Esophagus squamous epithelium (tissue), 5 donors: ENCODE measurements at places on chromosomes 6 and 20.

DNA sequence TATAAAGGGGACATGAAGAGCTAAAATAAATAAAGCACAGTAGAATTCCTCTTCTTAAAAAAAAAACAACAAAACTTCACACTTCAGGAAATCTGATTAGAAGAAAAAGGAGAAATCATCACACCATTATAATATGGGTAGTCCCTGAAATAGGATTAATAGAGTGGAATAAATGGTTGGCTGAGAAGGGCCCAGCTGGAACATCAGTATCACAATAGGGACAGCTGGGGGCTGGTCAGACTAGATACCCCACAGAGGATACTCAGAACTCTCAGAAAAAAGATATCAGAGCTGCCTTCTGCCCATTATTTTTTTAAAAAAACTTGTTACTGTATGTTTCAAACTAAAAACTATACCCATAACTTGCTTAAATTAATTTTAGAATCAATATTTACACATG, 75.2 kb downstream of the DST start:
- no peak for DNase-seq

DNA sequence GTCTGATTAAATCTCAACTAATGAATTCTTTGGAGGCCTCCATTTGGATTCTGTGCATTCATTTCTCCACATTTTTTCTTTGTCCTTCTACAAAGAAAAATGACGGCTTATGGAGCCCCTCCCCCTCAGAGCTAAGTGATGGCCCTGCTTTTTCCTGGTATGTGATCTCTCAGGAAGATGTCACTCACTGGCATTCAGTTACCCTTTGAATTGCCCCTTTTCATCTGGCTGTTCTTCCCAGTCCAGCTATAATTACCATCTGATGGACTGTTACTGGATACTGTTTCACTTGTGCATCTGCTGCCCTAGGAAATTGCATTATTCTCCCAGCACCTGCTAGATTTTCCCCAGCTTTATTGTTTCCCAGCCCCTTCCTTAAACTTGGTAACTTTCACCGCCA, 151.9 kb downstream of the CFAP61 start:
- DNase-seq, result no peak

GRCh38 chr6:45326698-45327417, 1.3 kb upstream of the RUNX2 start:
- no peak for DNase-seq

DNA sequence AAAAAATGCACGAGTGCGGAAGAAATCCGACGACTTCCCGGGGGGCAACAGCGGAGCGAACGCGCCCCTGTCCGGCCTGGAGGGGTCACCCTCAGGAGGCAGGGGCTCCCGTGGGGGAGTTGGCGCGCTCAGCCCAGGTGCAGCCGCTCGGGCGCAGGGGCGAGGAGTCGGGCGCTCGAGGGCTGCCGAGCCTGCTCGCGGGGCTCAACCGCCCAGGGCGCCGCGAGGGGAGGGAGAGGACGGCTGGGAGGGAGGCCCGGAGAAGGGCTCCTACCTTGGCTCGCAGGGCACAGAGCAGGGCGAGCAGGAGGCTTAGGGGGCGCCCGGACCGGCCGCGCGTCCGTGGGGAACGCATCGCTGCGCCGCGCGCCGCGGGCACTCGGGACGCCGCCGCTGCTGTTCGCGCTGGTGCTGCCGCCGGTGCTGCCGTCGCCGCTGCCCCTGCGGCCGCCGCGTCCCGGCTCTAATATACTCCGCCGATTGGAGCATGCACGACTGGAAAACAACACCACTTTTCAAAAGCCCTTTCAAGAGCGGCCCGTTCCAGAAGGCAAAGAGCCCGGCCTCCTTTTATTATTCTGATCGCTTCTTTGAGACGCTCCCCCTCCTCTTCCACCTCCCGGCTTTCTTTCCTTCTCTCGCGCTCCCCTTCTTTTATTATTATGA, 490 bp downstream of the JAG1 start:
- no peak for DNase-seq

GRCh38 chr6:17149571-17149970, 47.7 kb downstream of the STMND1 start:
- DNase-seq, result no peak

DNA sequence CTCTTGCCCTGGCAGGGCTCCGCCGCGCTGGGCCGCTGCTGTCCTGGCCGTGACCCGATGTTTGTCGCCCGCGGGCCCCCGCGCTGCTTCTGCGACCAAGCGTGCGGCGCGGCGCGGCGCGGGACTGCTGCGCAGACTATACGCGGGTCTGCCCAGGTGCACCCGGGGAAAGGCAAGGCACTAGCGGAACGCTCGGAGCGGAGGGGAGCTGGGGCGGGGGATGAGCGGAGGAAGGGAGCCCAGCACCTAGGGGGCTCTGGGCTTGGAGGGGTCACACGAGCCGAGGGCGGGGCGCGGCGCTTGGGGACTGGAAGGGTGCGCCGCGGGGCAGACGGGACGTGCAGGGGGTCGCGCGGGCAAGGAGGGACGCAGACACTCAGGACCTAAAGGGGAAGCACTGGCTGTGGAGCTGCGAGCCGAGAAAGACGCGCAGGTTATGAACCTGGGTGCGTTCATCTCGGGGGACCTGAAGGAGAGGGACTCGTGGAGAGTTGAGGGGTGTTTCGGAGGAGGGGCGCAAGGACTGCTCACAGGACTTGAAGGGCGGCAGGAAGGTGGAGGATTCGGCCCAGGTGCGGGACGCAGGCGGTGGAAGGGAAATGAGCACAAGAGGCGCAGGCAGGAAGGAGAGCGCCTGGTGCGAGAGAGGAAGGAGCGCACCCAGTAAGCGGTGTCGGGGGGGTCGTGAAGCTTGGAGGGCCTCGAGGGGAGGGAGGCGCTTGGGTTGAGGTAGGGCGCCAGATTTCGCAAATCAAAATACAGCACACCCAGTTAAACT, 40.8 kb upstream of the ZNFX1 start:
- no peak for DNase-seq

DNA sequence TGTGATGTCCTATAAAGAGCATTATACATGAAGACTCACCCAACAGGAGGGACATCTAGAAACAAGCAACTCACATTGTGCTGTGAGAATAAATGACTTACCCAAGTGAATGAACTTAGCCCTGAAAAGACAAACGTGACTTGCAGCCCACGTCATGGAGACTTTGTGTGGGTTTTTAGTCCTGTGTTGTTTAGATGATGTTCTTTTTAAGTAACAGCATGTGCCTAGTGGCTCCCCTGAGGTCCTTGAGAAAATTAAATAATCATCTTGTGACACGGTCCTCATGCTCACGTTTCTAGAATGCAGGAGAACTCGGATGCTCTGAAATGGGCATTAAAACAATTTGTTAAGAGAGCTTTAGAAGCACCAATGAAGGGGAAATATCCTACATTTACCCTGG, 165.1 kb downstream of the SASH1 start:
- no peak for DNase-seq

DNA sequence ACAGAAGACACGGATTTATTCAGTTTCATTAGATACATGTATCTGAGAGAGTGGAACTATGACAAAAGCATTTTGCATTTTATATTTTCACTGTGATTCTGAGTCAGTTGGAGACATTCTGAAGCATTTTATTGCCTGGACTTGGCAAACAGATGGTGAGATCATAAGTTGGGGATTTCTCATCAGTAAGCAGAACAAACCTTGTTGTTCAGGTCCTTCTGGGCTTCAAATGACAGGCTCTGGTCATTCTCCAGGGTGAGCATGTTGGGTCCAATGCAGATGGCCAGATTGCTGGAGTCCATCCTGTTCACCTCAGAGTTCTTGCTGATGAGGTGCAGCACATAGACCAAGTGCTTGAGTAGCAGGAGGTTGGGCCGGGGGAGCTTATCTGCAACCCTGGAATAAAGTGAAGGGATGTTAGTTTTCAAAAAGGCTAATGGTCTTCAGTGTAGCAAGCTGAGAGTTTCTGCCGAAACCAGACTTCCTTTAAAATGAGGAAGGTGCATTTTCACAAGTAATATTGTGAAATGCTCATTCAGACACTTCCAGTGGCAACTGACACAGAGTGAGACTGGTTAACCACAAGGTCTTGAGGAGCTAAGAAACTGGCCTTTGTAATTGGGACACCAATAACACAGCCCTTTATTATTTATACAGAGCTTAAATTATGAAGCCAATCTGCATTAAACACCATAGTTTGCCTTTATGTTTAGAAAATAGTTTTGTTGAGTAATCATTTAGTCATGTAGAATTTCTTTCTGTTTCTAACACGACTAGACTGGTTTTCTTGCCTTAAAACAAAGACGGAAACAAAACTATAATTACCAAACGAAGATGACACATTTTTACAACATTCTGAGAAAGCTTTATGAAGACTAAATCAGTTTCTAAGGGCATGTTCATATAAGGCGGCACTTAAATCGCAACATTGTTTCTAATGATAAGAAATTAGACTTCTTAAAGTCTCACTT, 5.6 kb downstream of the TAGAP start:
- DNase-seq, result no peak

DNA sequence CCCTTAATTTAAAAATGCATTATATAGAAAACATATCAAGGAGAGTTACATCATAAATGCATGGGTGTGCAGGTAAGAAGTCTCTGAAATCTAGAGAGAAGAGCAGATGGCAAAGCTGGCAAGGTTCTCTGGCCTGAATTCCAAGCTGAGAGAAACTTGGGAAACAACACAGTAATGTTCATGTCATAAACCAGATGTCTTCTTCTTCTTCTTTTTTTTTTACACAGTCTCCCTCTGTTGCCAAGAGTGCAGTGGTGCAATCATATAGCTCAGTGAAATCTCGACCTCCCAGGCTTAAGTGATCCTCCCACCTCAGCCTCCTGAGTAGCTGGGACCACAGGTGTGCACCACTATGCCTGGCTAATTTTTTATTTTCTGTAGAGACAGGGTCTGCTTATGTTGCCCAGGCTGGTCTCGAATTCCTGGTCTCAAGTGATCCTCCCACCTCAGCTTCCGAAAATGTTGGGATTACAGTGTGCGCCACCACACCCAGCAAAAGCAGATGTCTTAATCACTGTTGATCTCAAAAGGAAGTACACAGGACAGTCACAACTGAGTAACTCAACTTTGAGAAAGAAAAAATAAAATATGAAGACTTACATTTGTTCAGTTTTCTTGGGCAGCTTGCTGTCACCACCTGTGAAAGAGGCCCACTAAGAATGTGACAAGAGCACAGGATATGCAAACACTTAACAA, 77.3 kb downstream of the DNAAF9 start:
- no peak for DNase-seq

- no peak for DNase-seq
Observed at GRCh38 chr6:24356310-24356973, 1.4 kb downstream of the DCDC2 start.

DNA sequence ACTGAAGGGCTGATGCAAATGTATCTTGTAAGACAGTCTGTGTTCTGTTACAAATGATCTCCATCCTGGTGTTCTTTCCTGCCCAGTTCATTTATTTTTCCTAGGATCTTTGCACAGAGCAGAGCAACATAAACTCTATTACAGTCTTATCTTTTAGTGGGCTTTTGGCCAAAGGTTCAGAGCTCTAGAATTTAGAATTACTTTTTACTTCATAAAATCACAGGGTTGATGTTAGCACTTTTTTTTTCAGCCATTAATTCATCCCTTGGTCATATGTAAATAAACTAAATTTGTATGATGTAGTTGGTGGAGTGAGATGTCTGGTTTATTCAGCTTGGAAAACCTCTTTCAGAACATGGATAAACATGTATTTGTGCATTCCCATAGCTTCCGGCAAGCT, 181.9 kb downstream of the ZFAND3 start:
- DNase-seq, result no peak

GRCh38 chr20:42138729-42139128, 520.6 kb upstream of the CHD6 start:
- no peak for DNase-seq

DNA sequence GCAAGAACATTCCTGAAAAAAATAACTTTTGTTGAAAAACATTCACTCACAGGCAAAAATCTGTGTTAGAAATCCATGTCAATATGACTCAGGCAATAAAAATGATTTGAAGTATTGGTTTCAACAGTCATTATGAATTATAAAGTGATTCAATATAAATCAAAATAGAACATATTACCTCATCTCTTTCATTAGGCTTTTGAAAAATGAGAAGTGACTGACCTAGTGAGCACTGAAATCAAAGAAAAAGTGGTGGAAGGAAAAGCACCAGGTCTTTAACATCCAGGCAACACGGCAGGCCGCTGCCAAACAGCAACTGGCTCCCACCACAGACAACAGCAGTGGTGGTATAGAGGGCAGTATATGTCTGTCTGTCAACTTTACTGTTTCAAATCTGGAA, 68.9 kb downstream of the MAN1A1 start:
- no peak for DNase-seq

DNA sequence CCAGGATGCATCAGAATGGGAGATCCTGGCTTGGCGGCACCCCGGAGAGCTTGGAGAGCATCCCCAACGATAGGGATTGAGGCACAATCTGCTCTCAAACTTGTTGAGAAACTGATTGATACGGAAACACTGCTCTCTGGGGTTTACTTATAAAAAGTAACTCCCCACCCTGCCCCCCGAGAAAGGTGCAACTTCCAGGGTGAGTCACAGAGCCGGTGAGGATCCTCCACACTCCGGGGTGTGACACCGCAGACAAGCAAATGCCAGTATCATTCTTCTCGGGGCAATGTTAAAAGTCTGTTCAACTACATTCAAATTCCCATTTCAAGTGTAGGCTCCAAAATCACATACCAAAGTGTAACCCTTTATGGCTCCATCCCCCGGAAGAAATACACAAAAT, 84.4 kb upstream of the MLN start:
- DNase-seq, result no peak

DNA sequence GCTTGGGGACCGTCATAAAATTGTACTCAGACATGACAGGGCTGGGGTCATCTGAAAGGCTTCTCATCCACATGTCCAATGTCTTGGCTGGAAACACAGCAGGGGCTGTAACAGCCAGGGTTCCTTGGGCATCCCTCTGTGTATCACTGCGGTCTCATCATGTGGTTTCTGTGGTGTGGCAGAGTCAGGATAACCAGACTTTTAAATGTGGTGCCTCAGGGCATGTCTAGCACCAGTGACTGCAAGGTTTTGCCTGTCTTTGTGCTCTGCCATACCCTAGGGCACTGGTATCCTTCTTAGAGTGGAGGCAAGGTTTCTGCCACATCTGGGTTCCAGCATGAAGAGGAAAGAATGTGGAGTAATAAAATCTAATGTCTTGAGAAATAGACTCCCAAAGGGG, 124.2 kb downstream of the PLEKHG1 start:
- no peak for DNase-seq

DNA sequence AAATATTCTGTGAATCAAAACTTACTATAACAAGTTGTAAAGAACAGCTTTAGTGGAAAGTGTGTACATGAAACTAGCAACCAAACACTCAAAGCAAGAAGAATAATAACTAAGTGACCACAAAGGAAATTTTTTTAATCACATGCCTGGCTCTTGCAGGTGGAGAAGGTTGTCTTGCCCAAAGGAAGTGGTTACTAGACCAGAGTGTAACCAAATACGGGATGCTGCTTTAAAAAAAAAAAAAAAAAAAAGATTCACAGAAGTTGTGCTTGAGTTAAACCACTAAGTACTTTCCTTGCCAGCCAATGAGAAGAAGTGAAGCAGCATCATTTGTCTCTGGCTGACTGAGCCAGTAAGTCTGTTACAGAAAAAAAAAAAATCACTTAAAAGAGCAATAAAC, 19.1 kb upstream of the HLA-DQB1 start:
- no peak for DNase-seq

GRCh38 chr20:16709017-16709416, 20.8 kb upstream of the SNRPB2 start:
- DNase-seq, result no peak

- DNase-seq, result no peak
Observed at GRCh38 chr20:4937407-4938319, 63.6 kb downstream of the SLC23A2 start.

GRCh38 chr6:150690681-150691080, 91.0 kb downstream of the PLEKHG1 start:
- no peak for DNase-seq
